Smooth muscle cell of trachea (primary cell): ENCODE measurements at places on chromosomes 3 and 15. TPM values are rescaled to one million over a fixed set of nuclear protein-coding genes. Genes with fewer than 3 reads are reported as not detected.

HTR3C gene
- not detected in 2 replicates for total RNA-seq

ARHGEF26 gene
- total RNA-seq, result 0.99 and 1.6 TPM in 2 replicates

RBM6 gene
- total RNA-seq, result 38.2 and 64.1 TPM in 2 replicates

CCR9 gene
- not detected in 2 replicates for total RNA-seq

WDR6 gene
- 75.3 and 99.4 TPM in 2 replicates for total RNA-seq

CASR gene
- not detected in 2 replicates for total RNA-seq

ARRDC4 gene
- 9.2 and 16.9 TPM in 2 replicates for total RNA-seq

RNU5B-1 gene
- not detected in 2 replicates for total RNA-seq

FRMD4B gene
- under 0.01 and 6.0 TPM in 2 replicates for total RNA-seq

AP3B2 gene
- 0.15 and 1.5 TPM in 2 replicates for total RNA-seq

SEMA3G gene
- total RNA-seq, result under 0.01 and 0.15 TPM in 2 replicates

ADIPOQ gene
- under 0.01 and 0.15 TPM in 2 replicates for total RNA-seq

NR1I2 gene
- total RNA-seq, result not detected in 2 replicates

PGBD4 gene
- total RNA-seq, result 2.2 and 2.3 TPM in 2 replicates

SLC28A1 gene
- not detected in 2 replicates for total RNA-seq

CPNE9 gene
- total RNA-seq, result not detected in 2 replicates

ECE2 gene
- under 0.01 TPM in 1 of 2 replicates, not detected in the other for total RNA-seq

PSMA4 gene
- total RNA-seq, result 157 and 331 TPM in 2 replicates
